ENCODE measurements at places on chromosomes 2 and 18.

GRCh38 chr2:238330391-238330790 lies 10.1 kb downstream of the TRAF3IP1 start:
- no peak for DNase-seq

GRCh38 chr2:195891081-195891480 lies 177.6 kb downstream of the DNAH7 start:
- no peak for DNase-seq

DNA sequence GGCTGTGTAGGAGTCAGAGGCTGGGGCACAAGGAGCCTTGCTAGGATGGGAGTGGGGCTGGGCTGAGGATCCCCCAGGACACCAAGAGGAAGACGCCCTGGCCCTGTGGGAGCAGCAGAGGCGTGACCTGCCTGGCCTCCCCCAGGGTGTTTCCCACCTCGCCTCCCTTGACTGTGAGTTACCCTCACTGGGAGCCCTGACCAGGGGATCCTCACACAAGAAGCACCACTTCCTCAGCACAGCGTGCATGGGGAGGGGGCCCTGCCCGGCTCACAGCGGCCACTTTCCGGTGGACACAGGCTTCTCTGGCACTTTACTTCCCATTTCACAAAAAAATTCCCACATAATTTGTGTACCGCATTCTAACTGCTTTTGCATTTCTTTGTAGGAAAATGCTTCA lies 187.7 kb downstream of the EIPR1 start:
- no peak for DNase-seq

GRCh38 chr18:39513186-39513585 lies 1947.6 kb upstream of the CELF4 start:
- DNase-seq: no peak

DNA sequence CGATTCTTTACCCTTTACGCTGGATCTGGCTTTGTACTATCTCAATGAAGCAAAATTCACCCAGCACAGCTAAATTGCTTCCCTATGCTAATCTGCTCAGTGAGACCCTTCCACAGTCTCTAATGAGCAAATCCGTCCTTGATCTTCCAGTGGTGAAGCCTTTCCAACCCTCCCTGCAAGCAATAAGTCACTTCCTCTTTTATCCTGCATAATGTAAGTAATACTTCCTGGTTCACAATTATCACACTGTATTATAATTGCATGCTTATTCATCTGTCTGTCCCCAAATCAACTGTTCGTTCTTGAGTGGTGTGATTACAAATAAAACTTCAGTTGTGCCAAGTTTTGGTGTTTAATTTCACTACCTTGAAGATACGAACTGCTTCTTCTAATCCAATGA lies 404.0 kb downstream of the ADCYAP1 start:
- no peak for DNase-seq
